ENCODE measurements at places on chromosomes 1 and 21.

DNA sequence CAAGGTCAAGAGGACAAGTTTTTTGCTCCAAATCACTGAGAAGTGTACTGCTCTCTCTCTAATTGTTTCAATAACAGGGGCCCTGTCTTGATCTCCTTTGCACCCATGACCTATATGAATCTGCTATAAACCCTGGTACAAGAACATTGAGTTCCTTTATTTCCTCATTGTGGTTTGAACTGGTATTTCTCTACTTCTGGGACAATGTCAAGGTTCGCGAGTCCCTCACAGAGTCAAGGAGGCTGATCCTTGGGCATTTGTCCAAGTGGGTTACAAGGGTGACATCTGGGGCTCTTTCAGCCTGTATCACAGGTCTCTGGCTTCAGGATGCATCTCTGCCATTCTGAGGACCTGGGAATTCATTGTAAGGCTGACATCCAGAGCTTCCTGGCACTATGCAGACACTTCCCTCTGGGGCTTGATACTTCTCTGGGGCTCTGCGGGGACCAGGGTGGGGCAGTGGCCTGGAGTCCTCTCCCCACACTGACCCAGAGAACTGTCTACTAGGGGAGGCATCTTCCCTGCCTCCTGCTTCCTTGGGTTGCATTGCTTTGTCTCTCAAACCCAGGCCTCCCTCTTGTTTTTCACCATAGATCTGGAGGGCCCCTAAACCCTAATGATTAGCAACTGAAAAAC, 22.5 kb upstream of the ZNF648 start:
- DNase-seq: no peak

- DNase-seq: no peak
Observed at GRCh38 chr1:158323866-158324265, 7.5 kb downstream of the CD1B start.

DNA sequence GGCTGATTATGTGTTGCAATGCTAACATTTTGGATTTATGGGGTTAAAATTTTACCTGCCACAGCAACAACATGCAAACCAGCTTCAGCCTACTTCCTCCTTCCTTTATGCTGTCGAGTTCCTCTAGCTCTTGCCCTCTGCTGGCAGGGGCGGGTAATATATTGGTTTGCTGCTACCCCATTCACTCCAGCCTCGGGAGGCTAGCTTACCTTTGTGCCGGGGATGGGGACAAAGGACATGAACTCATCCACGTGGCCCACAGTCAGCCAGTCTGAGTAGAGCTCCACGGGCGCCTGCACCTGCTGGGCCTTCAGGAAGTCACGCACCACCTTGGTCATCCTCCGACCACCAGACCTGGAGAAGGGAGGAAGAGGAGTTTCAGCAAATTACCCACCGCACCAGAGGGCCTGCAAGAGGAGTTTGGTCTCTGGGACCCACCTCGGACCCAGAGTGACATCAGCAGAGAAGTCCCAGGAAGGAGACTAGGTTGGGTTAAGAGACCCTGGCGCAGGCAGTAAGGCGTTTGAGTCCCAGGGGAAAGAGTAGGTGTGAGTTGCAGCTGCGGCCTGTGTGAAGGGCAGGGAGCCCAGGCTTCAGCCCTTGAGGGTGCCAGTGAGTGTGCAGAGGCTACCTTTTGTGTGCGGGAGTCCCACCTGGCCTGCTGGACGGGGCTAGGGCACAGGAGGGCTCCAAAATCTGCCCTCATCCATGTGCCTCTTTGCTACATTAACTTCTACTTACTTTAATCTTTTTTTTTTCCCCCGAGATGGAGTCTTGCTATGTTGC, 21.8 kb upstream of the SDHB start:
- peak; percentile 16 for DNase-seq

GRCh38 chr21:31592963-31593560, 66.4 kb upstream of the SOD1 start:
- DNase-seq: no peak

DNA sequence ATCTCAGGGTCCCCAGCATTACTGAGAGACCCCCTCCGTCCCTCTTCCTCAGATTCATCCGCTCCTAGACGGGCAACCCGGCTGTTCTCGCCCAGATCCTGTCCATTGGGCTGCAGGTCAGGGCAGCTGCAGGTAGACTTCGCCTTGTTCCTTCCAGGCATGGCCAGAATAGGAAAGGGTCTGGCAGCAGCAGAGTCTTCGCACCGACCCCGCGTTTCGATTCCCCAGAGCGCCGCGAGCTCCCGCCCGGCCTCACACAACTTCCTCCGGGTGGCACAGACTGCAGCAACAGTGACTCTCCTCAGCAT, 265 bp downstream of the NRDC start:
- DNase-seq: no peak

- DNase-seq: peak; percentile 28
Observed at GRCh38 chr1:109216662-109217061, 2.9 kb downstream of the SARS1 start.

DNA sequence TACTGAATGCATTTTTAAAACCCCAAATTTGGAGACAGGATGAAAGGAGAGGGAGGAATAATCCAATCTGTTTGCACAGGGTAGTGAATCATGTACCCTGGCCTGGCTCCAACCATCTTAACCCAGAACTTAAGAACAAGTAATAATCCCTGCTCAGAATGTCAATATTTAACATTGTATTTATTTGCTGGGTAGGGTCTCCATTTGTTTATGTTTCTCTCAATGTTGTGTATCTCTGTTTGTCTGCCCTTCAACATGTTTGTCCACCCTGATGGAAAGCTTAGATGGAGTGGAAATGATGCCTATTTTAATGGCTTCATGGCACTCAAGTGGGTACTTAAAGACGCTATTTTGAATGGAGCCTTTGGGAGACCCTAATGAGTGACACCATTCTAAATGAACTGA, 54.4 kb upstream of the CDC42BPA start:
- DNase-seq: no peak

GRCh38 chr1:59601811-59602210, 212.9 kb upstream of the HOOK1 start:
- DNase-seq: no peak

- peak; percentile 29 for DNase-seq
Observed at GRCh38 chr1:35180776-35181374, 12.1 kb downstream of the SFPQ start.

DNA sequence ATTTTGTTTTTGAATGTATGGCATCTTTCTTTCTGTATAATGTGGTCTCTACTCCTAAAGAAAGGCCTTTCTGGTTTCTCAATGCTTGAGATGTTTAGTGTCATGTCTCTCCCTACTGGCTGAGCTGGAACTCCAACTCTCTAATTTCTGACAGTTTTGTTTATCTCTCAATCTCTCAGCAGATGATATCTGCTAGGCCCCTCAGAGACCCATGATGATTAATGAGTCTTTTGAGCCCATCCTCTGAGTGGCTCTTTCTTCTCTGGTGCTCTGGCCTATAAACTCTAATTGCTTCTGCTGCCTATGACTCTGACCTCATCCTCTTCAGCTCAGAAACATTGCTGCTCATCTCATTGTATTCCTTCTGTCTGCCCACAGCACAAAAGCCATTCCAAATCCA, 46.6 kb downstream of the CRB1 start:
- DNase-seq: no peak

- DNase-seq: no peak
Observed at GRCh38 chr1:24996983-24997893, 67.2 kb upstream of the RUNX3 start.

DNA sequence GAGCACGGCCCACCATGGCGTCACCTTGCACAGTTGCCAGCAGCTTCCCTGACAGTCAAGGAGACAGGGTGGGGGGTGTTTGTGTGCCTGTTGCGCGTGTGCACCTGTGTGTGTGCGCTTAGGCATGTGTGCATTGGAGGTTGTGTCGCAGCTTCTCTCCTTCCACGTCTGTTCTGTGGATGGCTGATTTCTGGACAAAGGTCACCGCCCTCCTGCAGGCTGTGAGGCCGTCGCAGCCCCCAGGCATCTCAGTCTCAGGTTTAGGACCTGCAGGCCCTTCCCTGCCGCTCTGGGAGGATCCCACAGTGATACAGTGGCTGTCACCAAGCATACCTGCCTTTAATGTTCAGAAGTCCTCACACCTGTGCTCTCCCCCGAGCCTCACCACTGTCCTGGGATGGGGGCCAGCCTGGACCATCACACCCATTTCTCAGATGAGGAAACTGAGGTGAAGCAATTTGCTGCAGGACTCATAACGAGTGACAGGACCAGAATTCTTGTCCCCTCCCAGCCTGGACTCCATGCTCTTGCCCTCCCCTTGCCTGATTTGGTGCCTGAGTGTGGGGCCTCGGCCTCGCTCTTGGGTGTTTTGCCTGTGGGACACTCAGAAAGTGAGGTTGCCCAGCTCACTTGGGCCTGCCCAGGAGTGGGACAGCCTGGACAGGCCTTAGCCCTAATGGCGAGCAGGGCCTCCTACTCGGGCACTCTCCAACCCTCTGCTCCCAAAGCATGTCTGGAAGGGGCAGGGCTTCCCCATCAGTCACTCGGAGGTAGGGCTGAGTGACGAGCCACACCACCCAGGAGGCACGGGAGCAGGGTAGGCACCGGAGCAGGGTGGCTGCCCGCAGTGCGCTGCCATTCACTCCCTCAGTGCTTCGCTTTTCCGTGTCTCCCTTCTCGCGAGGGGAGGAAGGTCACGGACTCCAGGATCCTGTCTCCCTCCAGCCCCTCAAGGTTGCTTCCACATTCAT, 22.6 kb downstream of the COQ8A start:
- no peak for DNase-seq

DNA sequence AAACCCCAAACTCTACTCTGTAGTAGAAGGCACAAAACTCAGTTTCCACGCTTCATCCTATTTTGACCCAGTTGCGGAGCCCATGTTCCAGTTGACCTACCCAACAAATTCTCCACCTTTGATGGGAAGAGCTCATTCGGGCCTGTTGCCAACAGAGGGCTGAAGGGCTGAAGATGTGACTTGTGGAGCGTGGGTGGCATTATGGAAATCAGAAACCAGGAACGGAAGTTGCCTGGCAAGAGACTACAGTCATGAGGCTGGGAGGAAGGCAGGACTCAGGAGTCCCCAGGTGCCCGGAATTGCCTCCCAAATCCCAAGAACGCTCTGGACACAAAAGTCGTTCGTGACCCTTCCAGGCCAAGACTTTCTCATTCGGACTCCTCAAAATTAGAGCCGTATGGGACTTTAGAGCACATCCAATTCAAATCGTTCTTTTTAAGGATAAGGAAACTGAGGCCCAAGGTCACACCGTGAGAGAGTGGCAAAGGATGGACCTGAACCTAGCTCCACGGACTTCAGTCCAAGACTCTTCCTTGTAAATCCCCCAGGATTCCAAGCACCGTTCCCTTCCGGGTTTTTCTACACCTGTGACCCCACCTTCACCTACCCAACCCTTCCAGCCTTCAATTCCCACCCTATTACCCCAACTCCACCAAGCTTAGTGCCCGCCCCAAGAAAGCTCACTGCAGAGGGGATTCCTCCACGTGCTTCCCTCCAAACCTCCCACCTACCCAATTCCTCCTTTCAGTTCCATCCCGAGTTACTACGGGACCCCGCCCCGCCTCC, 739 bp downstream of the SMG5 start:
- DNase-seq: peak; percentile 54

DNA sequence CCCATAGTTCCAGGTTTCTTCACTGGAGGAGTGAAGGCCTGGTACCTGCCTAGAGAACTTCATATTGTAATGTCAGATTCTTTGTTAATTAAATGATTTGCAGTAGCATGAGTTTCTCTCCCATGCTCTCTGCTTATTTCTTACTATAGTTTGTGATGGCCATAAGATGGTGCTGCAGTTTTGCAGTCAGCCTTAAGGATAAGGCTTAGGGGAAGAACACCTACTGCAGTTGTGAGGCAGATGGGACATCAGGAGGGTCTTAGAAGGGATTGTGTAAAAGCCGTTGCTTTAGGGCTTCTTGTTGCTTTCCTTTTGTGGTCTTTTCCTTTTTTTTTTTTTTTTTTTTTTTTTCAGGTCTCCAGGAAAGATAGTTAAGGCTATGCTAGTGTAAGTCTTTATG, 61.8 kb downstream of the MACF1 start:
- DNase-seq: peak; percentile 22

DNA sequence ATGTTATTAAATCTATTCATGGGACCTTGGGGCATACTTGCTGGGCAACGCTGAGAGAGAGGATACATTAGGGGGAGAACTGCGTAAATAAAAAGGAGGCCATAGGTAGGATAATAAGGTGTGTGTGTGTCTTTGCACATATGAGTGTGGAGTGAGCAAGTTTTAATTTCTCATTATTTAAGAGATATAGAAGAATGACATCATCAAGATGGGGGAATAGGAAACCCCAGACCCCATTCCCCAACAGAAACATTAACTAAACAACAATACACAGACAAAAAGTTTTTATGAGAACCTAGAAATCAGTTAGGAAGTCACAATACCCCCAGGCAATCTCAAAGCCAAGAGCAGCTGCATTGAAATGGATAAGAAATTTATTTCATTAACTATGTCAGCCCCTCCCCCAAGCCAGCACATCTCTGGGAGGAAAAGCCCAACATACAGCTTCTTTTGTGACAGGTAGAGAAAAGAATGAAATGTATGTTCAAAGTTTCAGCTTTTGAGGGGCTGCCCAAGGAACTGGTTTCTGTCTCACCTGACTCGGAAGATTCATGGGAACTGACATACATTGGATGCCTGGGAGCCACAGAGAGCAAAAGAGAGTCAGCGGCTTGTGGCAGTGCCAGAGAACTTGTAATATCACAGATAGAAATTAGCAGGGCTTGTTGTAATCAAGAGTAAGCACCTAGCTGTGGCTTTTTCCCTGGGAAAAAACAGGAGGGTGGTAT, 234.3 kb upstream of the NFIA start:
- DNase-seq: no peak

DNA sequence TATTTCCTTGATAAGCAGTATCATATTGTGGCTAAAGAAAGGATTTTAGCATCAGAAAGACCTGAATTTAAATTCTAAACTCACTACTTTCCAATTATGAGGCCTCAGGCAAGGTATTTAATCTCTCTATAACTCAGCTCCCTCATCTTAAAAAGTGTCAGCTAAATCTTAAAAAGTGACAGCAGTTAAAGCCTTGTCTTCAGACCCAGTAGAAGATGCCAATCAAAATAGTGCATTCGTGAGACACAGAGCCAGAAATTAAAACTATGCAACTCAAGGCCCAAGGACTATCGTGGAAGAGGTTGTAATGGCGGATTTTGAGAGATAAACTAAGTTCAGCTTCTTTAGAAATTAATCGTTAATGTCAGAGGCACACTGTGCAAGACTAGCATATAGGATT, 677.5 kb upstream of the BRINP3 start:
- DNase-seq: no peak

DNA sequence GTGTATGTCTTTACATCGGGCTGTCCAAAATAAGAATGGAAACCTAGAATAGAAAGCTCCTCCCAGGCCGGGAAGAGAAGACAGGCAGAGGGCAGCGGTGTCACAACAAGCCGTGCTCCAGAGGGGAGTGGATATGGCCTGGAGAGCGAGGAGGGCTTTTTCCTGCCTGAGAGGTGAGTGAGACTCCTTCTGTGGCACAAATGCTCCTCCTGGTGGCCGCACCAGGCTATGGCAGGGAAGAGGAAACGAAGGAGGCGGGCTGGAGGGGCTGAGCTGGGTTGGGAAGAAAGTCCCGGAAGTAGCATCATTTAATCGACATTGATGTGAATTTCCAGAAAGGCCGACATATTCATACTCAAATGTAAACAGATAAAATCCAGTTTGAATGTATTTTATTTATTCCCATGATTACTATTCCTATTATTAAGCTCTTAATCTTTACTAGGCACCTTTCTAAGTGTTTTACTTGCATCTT, 54.7 kb downstream of the MEF2D start:
- DNase-seq: peak; percentile 69

GRCh38 chr1:153190373-153190772, 12.9 kb upstream of the LELP1 start:
- DNase-seq: peak; percentile 24

Data from erythroblast (primary cell).